Tibial artery (tissue), 4 donors: ENCODE measurements at places on chromosomes 11 and 22.

DNA sequence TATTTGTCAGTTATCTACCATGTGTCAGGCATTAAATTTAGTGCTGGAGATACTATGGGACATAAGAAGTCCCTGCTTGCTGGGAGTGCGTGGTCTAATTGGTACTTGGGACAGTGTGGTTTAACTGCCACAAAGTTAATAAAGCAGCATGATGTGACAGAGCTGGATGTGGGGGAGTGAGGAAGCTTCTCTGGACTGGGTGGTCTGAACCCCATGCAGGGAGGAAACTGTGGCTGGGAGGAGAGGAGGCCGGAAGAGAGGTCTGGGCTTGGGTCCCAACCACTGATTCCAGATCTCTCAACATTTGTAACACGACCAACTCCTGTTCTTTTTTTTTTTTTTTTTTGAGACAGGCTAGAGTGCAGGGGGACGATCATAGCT lies 37.1 kb downstream of the ST3GAL4 start:
- no peak for DNase-seq

DNA sequence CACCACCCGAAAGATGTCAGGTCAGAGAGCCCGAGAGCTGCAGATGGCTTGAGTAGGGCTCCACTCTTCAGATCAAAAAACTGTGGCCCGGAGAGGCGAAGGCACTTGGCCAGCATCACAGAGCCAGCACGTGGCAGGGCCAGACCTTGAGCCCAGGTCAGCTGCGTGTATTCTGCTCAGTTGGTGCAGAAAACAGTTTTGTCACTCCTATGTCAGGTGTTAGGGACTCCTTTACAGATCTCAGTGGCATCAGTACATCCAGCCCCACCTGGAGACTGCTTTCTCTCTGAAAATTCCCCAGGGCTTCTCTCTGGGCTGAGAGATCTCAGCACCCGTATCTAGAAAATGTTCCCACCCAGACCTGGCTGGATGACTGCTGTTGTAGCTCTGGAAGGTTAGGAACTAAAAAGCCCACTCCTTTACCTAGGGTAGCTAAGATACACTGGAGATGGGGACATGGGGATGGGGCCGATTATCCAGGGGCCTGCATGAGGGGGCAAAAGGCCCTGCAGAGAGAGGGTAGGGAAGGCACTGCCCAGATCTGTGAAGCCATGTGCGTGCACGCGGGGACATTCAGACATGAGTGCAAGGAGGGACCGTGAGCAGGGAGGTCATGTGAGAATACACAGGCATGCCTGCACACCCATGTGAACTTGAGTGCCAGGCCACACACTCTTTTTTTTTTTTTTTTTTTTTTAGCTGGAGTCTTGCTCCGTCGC lies 3.4 kb downstream of the APOA1 start:
- DNase-seq = no peak

GRCh38 chr22:48944751-48945620 lies 882.7 kb downstream of the BRD1 start:
- DNase-seq = peak; percentile 60

- DNase-seq = no peak
These were observed 17.1 kb downstream of the CRELD2 start for GRCh38 chr22:49935561-49935960.

DNA sequence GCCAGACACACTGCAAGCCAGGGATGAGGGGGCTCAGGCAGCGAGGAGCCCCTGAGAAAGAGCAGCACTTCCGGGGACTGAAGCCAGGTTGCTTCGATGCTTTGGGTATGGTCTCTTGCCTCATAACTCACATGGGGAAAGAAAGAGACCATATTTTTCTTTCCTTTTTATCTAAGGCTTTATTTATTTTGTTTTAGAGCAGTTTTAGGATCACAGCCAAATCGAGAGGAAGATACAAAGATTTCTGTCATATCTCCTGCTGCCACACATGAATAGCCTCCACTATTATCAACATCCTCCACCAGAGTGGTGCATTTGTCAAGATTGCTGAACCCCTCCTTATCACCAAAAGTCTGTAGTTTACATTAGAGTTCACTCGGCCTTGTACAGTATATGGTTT lies 24.3 kb upstream of the ADSL start:
- no peak for DNase-seq

DNA sequence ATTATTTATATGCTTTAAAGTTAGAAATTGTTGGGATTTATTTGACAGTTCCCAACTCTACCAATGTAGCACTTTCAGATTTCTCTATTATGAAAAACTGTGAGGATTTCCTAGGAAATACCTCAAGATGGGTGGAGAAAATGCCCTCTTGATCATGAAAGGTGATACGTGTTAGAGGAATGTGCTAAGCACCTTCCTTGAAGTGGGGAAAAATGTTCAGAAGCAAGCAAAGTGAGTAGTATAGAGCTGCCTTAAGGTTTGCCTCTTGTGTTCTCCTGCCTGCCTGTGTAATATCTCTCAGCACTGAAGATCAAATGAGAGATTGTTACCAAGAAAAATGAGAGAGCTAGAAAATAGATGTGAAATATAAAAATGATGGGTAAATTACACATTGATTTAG lies 58.2 kb downstream of the YAP1 start:
- no peak for DNase-seq

DNA sequence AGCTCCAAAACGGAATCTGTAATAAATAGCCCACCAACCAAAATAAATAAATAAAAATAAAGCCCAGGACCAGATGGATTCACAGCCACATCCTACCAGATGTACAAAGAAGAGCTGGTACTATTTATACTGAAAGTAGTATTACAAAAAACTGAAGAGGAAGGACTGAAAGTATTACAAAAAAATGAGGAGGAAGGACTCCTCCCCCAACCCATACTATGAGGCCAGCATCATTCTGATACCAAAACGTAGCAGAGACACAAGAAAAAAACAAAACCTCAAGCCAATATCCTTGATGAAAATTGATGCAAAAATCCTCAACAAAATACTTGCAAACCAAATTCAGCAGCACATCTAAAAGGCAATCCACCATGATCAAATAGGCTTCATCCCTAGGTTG lies 65.4 kb downstream of the CYP2R1 start:
- DNase-seq = no peak

DNA sequence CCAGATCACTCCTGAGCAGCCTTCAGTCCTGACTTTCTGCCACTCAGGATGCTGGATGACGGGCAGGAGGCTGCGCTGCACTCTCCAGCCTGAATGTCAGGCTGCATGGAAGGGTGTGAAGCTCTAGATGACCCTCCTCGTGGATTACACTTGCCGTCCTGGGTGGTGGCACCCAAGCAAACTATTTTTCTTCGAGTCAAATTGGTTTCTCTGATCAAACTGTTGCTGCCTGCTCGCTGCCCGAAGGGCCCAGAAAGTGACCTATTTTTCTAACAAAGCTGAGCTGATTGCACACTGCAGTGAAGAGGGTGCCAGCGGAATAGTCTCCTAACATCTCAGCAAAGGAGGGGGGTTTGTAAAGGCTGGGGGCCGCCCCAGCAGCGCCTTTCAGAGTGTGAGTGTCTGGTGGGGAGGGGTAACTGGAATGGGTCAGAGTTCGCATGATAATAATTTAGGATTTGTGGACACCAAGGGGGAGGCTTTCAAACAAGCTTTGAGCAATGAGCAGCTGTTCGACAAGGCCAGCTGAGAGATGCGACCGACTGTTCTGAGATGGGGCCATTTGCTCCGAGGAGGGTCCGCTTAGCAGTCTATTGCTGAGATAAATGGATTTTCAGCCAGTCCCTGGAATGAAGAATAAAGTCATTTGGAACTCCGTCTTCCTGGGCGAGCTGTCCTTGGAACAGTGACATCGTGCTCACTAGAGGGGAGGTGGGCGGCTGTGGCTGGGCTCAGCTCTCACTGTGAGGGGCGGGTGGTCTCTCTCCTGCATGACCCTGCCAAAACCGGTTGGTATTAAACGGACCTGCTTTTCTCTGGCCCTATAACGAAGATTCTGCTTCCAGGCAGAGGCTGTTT lies 537.6 kb downstream of the BRD1 start:
- DNase-seq = peak; percentile 7

DNA sequence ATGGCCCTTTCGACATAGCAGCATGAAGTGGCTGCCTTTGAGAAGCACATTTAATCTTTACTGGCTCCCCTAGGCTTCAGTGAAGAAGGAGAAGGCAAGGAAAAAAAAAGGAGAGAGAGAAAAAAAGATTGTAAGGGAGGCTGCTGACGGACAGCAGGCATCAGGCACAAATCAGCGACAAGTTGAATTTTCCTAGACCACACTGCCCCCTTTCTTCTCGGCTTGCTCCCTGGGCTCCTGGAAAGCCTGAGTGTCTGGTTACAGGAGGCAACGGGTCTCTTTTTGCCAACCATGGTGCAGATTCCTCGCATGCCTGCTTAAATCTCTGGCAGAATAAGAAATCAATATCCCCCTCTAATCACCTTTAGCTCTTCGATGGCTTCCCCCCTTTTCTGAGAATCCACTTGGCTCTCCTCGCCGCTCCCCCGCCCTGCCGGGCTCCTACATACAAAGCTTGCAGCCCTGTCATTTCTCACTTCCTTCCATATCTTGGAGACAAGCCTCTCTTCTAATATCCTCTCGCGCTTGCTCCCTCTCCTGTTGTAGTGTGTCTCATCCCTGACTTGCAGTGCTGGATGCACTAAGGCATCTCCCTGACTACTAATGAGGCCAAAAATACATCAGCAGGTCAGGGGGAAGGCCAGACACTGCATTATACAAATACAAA lies 14.3 kb downstream of the BLID start:
- peak; percentile 90 for DNase-seq

DNA sequence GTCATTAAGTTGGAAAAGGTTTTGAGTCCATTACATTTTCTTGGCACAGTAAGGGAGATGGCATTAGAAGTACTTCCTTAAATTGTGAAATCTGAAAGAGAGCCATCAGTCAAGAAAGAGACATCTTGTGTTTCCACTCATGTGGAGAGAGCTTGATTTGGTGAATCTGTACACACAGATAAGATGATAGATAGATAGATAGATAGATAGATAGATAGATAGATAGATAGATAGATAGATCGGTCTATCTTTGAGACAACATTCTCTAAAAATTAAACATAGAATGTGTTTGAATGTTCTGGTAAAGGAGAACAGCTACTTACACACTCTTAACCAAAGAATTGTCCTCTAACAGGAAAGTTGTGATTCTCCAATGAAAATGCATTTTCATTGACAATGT lies 76.2 kb downstream of the TTC17 start:
- no peak for DNase-seq

DNA sequence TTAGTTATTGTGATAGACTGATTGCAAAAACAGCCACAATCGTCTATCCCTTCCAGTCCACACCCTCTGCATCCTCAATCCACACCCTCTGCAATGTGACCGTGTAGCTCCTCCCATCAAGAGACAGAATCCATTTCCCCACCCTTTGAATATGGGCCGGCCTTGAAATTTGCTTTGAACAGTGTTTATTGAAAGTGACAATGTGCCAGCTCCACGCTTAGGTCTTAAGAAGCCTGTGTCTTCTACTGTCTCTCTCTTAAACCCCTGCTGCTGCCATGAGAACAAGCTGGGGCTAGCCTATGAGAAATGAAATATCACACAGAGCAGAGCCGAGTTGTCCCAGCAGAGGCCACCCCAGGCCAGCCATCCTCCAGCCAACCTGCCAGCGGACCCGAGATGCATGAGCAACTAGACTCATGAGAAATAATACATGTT lies 22.3 kb upstream of the MICAL2 start:
- DNase-seq = peak; percentile 89

GRCh38 chr11:88246696-88247095 lies 71.5 kb upstream of the RAB38 start:
- peak; percentile 35 for DNase-seq

DNA sequence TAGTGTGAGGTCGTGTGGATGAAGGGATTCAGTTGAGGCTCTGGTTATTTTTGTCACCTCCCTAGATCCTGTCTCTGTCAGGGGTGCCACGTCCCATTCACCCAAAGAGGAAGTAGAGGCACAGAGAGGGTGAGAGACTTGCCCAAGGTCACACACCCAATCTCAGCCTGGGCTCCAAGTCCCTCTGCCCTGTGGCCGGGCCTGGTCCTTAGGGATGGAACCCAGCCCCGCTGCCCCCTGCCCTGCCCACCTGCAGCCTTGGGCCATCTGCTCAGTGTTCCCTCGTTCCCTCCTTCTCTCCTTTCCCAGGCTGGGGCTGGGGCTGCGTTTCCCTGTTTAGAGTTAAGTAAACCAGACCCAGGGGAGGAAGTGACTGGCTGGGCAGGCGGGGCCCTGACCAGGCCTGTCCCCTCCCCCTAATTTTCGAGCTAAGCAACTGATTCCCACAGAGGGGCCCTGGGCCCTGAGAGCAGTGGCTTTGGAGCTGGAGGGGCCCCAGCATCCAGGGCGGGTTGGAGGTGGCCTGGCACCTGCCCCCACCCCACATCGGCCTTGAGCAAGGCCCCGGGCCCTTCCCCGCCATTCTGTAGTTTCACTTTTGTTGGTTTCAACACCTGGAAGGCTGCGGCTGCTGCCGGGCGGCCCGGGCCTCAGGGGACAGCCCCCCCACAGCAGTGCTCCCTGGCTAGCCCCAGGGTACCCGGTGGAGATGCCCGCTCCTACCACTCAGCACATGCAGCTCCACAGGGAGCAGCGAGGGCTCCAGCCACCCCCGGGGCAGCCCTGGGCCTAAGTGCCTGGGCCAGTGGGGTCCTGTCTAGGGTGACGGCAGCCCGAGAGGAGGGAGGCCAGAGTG lies 1.5 kb downstream of the TCIRG1 start:
- DNase-seq = peak; percentile 84

- no peak for DNase-seq
These were observed 378.5 kb downstream of the SHANK2 start for GRCh38 chr11:70873736-70874412.

DNA sequence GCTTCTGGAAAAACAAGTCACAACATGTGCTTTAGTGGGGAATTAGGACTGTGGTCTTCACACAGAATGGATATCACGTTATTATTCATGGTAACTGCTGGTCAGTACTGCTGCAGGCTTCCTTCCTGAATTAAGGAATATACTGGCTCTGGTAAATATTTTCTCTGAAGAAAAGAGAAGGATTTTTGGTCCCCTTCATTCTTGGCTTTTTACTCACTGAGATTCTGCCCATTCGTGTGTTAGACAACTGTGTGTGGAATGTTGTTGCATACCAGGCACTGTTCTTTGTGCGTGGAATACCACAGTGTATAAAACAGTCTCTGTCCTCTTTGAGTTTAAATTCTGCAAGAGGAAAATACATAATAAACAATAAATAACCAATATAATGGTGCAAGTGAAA lies 80.3 kb downstream of the ALX4 start:
- no peak for DNase-seq

DNA sequence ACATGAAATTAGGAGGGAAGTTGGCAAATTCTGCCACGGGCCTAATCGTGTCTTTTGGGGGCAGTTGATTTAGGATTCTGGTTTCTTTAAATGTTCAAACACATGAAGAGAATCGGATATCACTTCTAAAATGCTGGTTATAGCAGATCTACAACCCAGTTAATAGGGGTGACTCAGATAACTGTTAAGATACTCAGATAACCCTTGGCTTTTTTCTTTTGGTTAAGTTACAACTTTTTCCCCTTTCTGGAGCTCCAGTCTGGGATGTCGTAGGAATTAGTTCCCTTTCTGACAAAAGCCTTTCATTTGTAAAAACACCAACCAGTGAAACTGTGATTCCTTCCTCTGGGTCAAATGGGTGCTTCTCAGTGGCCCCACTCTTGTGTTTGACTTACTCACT lies 976 bp downstream of the DEPDC7 start:
- DNase-seq = no peak
